ENCODE measurements at places on chromosomes 7 and 10.

- no peak for DNase-seq
Observed at GRCh38 chr7:34354011-34354410, 304.0 kb upstream of the NPSR1 start.

DNA sequence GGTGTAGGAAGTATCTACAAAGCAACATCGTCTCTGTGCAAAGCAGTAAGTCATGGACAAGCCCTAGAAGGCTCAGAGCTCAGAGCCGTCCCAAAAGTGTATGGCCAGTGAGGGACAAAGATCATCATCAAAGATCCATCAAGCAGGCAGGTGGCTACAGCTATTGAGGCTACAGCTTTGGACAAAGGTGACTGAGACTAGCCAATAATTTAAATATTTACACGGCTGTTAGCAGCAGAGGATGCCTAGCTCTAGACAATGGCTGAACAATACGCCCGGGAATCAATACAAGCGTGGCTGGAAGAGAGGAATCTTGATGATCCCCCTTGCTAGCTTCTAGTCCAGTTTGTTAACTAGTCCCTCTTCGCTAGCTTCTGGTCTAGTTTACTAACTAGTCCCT, 17.9 kb downstream of the NMT2 start:
- DNase-seq: no peak

- DNase-seq: no peak
Observed at GRCh38 chr10:43899224-43899959, 250.7 kb upstream of the ZNF32 start.

DNA sequence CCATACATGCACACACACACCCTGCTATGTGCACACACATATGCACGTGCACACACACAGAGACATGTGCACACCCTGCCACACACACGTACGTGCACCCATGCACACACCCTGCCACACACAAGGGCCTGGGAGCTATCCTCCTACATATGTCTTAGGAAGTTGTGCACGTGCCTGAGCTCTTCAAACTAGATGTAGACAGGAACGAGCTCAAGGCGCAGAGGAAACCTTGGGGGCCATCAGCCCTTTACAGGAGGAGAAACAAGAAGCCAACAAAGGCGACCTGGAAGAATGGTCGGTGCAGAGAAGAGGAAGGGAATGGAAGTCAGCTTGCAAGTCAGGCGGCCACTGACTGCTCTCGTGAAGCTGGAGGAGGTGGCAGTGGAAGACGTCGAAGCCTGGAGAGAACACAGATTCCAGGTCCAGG, 58.7 kb downstream of the AOC1 start:
- DNase-seq: no peak

DNA sequence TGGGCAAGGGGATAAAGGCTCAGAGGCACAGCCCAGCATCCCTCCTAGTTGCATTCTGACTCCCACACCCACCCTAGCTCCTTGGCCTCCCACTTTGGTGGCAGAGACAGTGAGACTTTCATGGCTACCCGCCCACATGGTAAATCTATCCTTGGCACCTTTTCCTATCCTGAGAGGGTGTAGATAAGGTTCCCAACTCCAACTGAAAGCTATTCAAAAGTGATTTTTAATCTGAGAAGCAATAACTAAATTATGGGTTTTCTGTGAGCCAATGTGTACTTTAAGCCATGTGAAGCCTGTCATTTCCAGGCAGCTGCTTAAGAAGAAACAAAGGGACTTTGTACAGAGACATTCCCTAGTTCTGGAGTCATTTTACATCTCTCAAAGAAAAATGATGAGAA, 9.1 kb downstream of the LAMB1 start:
- no peak for DNase-seq

GRCh38 chr10:86282664-86283465, 83.7 kb downstream of the GRID1 start:
- DNase-seq: no peak

DNA sequence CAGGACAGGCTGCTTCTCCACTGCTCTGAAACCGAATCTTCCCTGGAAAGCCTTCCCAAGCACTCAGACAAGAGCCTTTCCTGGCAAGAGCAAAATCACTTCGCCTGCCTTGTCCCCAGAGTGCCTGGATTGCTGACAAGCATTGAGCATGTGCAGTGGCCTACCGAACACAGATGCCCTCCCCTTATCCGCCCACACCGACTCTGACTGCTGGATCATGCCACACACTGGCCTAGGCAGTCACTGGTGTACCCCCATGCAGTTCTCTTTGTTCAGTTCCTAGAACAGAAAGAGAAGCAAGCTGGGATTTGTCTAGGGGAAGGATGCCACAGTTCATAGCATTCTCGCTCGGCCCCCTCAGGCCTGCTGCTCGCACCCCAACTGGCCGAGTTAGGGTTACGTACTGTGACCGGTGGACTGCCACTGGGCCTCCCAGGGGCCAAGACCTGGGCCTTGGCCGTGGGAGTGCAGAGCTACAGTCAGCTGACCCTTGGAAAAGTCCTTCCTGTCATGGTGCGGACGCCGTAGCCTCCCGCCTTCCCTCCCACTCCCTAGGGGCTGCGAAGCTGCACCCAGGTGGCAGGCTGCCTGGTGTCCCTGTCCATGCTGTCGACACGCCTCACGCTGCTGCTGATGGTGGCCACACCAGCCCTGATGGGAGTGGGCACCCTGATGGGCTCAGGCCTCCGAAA, 6.9 kb downstream of the ABCB8 start:
- no peak for DNase-seq

- DNase-seq: no peak
Observed at GRCh38 chr10:114173603-114173920, 441 bp downstream of the CCDC186 start.

DNA sequence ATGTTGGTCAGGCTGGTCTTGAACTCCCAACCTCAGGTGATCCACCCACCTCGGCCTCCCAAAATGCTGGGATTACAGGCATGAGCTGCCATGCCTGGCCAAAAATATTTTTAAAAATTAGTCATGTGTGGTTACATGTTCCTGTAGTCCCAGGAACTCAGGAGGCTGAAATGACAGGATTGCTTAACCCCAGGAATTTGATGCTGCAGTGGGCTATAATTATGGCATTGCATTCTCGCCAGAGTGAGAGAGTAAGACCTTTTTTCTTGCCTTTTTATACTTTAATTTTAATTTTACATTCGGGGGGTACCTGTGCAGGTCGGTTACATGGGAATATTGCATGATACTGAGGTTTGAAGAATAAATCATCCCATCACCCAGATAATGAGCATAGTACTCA, 86.6 kb upstream of the ZNF92 start:
- peak; percentile 26 for DNase-seq

DNA sequence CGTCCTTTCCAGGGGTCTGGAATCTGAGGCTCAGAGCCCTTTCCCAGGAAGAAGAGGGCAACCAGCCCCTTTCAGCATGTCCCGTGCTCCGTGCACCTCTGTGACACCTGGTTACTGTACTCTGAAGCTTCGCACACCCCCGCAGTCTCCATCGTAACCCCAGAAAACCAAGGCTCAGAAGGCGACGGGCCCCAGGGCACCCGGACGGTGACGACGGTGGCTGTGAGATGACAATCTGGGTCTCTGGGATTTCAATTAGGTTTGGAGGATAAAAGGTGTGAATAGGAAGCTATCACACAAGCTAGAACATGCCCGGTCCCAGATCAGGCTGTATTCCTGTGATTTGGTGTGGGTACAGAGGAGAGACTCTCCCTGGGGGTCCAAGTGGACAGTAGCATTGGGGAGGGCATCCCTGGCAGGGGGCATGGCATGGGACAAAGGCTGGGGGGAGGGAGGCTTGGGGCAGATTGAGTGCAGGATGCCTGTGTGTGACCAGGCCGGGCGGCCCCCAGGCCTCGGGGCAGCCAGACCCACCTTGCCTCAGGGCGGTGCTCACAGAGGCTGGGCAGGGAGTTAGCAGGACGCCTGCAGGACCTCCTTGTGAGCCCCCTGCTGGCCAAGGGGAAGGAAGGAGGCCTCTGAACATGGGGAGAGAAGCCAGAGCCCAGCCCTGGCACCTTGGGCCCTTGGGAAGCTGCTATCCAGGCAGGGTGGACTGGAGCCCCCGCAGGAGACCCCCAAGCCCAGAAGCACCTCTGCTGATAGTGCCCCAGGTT, 23.4 kb upstream of the PSMG3 start:
- DNase-seq: no peak

- peak; percentile 99 for DNase-seq
Observed at GRCh38 chr7:5692112-5692844, 89.2 kb downstream of the RNF216 start.

GRCh38 chr10:30364345-30365268, 15.5 kb upstream of the MTPAP start:
- DNase-seq: no peak

GRCh38 chr10:73414230-73414945, 530 bp upstream of the ANXA7 start:
- DNase-seq: no peak

DNA sequence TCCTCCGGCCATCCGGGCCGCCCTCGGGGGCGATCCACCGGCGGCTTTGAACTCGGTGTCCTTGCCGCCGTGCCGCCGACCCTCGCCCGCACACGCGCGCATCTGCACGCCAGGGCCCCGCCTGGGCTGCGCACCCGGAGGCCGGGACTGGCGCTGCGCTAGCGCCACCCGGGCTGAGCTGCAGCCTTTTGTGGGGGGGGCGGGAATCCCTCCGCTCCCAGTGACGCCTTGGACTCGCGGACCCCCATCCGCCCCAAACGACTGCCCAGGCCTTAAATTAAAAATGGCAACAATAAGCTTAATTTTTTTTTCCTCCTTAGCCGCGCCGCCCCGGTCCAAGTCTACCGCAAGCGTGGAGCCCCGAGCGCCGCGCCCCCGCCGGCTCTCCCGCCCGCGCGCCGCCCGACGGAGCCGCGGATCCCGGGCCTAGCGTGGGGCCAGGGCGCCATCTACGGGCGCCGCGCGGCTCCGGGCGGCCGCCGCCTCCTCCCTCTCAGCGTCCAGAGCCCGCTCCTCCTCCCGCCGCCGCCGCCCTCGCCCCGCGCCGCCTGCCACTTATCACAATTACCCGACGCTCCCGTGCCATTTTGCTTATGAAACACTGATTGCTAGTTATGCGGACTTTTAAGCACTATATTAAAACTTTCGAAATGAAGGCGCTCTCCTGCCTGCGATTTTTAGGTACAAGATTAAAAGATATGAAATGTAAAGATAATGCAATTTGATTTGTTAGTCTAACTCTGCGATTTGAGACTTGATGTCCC, 7.5 kb upstream of the EBF3 start:
- peak; percentile 53 for DNase-seq

DNA sequence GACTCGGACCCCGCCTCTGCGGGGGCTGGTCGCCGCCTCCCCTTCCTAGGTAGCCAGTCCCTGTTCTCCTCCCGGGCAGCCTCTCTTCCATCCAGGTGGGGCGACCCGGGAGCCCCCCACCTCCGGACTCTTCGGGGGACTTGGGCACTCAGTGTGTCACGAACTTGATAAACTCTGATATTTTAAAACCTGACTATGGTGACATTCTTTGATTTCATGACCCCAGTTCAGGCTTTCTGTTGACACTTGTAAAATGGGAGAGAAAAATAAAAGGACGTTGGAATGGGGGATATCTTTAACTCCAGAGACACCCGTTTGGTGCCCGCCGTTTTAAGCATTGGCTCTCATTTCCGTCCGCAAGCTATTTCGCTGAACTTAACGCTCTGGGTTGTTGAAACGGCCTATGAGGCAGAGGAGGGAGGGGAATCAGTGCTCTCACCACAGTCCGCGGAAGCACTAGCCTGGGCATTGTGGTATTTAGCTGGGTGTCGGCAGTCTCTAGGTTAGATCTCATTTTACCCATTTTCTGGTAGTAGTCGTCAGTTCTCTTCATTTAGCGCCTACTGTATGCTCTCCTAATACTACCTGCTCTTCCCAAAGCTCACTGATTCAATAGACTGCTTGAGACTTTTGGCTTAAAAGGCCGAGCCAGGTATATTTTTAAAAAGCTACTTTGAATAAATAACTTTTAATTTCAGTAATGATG, 738 bp downstream of the VPS26A start:
- DNase-seq: peak; percentile 56

GRCh38 chr10:73857446-73857845, 16.9 kb downstream of the CAMK2G start:
- DNase-seq: peak; percentile 76

GRCh38 chr7:113083816-113084495, 2.7 kb downstream of the GPR85 start:
- DNase-seq: no peak

GRCh38 chr10:95767884-95768556, 12.1 kb downstream of the ENTPD1 start:
- DNase-seq: no peak

GRCh38 chr10:98168147-98168546, 33.7 kb downstream of the R3HCC1L start:
- no peak for DNase-seq

DNA sequence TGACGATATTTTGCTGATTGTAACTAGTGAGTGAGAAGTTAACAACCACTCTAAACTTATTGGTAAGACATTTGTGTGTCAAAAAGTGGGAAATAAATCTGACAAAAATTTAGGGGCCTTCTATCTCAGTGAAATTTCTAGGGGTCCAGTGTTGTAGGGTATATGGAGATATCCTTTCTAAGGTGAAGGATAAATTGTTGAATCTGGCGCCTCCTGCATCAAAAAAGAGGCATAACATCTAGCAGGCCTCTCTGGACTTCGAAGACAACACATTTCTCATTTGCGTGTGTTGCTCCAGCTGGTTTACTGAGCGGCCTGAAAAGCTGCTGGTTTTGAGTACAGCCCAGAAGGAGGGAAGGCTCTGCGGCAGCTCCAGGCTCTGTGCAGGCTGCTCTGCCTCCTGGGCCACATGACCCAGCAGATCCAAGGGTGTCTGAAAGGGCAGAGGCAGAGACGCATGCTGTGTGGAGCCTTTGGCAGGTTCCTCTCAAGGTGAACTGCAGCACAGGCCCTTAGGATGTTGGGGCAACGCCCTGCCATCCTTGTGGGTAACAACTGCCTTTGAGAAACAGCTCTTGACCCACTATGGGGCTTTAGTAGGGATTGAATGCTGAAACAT, 72.4 kb downstream of the LMBR1 start:
- no peak for DNase-seq

DNA sequence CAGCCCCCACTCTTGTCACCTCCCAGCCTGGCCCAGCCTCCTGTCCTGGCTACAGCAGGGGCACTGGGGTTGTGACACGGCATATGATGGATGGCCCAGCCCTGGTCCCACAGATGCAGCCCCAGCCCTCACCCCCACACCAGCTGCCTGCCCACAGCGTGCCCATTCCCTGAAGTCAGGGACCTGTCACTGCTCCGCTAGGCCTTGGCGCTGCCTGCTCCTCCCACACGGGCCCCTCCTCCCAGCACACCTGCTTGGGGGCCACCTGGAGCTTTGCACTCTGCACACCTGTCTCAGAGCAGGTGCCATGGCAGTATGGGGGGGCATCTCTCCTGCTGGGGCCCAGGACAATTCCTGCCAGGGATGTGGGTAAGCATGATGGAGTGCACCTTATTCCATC, 3.5 kb downstream of the GCK start:
- DNase-seq: no peak

GRCh38 chr7:32868116-32868515, 23.4 kb downstream of the KBTBD2 start:
- no peak for DNase-seq

GRCh38 chr7:131071786-131072504, 255.7 kb upstream of the MKLN1 start:
- peak; percentile 62 for DNase-seq

DNA sequence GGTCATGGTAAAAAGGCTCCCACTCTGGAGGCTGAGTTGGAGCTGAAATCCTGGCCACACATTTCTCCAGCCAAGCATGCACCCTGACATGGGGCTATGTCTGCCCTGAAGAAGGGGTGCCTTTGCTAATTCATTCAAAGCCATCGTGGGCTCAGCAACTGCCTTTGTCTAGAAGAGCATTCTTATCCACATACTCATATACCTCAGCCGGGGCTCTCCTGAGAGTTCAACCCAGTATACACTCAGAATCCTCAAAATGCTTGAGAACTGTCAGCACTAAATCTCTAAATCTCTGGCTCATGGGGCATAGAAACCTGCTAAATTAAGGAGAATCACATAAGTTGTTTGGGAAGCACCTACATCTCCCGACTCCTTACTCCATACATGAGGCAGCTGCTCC, 89.3 kb downstream of the MRPL32 start:
- DNase-seq: peak; percentile 46

Measured in fibroblast of skin of right quadriceps (primary cell).